ENCODE measurements at places on chromosomes 11 and 22. TPM values are rescaled to one million over a fixed set of nuclear protein-coding genes. Genes with fewer than 3 reads are reported as not detected.

DNA sequence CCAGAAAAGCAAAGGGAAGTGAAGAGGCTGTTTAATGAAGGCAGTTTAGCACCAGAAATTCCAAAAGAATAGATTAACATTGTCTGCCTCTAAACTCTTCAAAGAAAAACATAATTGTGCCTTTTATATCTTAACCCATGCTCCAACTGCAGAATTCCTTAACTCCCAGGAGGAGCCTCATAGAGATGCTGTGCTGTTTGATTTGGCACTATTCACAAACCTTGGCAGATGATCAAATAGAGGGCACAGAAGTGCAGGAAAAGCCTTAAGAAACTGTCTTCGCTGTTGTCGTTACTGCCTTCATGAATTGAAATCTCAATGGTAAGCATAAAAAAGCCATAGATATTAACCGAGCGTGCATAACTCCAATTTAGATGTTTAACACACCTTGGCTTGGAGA, 124.1 kb upstream of the MPPED2 start:
- DNase-seq, result no peak

DNA sequence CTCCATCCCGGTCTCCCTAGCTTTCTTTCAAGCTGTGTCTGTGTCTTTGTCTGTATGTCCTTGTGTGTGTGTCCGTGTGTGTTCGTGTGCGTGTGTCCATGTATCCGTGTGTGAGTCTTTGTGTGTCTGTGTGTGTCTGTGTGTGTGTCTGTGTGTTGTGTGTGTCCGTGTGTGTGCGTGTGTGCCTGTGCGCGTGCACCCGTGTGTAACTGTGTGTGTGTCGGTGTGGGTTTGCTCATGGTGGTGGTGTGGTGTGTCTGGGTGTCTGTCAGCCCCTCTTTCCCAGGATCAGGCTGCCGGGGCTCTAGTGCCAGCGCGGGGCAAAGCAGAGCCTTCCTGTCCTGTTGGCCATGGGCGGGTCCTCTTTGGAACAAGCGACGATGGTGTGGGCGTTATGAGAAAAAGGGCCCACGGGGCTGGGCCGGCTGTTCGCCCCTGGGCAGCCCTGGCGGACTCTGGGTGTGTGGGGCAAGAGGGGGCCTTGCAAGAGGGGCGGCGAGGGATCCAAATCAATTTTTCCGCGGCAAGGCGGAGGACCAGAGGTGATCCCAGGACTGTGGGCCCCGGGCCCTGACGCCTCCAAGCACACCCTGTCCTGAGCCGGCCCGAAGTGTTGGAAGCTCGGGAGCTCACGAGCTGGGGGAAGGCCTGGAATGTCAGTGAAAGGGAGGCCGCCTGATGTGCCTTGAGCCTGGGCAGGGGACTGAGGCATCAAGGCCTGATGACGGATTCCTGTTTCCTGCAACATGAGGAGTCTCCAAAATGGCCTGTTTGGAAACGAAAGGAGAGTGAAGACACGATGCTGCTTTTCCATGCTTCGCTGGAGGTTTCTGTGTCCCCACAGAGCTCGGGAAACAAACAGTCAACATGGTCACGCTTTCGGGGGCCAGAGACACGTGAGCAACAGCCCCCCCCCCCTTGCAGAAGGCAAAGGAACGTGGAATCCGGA, 3929.2 kb upstream of the OR11H1 start:
- DNase-seq, result no peak

DNA sequence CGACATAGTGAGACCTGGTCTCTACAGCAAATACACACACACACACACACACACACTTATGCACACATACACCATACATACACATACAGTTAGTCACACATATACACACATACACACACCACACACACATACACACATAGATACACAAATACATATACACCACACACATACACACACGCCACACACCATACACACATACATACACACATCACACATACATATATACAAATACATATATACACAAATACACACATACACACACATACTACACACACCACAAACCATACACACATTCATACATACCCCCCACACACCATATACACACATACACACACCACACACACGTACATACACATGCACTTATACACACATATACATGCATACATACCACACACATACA, 57.7 kb downstream of the MICAL2 start:
- no peak for DNase-seq

GRCh38 chr22:45069925-45070324, 60.1 kb upstream of the PHF21B start:
- DNase-seq, result peak; percentile 41

GRCh38 chr22:50691521-50691920, 18.9 kb downstream of the SHANK3 start:
- peak; percentile 41 for DNase-seq

GRCh38 chr11:97683733-97684132, 1293.9 kb downstream of the JRKL start:
- DNase-seq, result peak; percentile 47

GRCh38 chr22:43110927-43111623, 525 bp downstream of the BIK start:
- DNase-seq, result no peak

DNA sequence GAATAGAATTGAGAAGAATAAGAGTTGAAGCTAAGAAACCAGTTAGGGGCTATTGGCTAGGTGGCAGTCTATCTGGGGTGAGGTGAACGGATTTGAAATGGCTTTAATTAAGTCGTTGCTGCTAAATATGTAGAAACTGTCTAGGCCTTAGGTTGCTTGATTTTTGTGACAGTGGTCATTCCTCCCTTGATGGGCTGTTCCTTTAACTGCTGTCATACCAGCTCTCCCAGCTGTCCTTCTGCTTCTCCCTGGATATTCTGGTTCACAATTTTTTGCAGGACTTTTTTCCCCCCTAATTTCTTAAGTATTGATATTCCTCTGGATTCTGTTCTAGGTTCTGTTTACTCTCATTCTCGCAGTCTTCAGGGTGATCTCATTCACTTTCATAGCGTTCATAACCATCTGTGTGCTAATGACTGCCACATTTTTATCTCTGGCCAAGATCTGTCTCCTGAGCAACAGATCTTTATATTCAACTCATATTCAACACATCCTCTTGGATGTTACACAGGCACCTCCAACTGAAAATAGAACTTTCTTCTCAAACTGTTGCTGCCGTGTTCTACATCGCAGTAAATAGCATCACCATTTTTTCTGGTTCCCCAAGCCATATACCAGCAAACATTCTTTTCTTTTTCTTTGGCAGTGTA, 134.1 kb downstream of the UVRAG start:
- no peak for DNase-seq

- no peak for DNase-seq
Observed at GRCh38 chr22:36068776-36069344, 40.2 kb upstream of the RBFOX2 start.

DNA sequence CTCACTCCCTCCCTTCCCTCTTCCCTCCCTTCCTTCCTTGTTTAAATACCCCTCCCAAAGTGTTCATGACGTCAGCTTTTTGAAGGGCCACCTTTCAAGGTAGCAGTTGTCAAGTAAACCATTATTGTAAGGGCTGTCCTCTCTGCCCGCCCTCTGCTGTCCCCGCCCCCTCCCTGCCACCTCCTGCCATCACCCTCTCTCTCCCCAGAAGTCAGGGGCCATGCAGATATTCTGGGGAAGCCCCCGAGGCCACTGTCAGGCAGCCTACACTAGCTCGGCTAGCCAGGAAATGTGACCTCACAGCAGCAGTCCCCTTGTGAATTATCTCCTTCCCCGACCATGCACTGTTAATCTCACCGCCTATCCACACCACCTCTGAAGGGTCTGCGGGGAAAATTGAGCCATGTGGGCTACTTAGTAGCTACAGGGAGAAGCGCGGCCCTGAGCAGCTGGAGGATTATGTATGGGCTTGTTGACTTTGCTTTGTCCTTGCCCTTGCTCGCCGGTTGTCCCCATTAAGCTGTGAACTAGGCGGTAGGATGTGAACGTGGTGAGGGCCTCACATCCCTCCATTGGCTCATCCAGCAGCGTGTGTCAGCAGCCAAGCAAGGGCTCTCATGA, 42.1 kb upstream of the ATXN10 start:
- no peak for DNase-seq

GRCh38 chr11:113387605-113388211, at the start of gene ANKK1:
Gene ANKK1 (plus strand): TSS chr11:113387779. CDS start chr11:113387885, 106 bp downstream.
- DNase-seq, result no peak

DNA sequence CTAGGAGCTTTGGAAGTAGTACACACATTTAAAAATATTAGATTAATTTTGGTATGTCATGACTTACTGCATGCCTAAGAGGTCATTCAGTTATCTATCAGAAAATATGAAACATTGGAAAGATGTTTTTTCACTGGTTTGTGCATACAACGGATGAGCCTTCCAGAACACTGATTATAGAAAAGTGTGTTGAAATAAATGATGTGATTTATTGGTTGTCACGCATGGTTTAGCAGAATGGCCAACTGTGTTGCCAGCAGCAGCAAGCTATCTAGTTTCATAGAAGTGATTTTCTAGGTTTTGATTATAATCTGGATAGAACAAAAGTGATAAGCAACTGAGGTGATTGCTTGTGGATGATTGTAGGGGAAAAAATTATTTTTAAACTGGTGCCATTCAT, 53.6 kb downstream of the DDX10 start:
- DNase-seq, result no peak

- DNase-seq, result peak; percentile 85
Observed at GRCh38 chr11:103923451-103923931, 112.9 kb upstream of the DDI1 start.

- DNase-seq, result peak; percentile 43
Observed at GRCh38 chr11:125464270-125464662, 31.8 kb downstream of the FEZ1 start.

- DNase-seq, result no peak
Observed at GRCh38 chr11:67732045-67732787, 57.8 kb upstream of the ALDH3B2 start.

DNA sequence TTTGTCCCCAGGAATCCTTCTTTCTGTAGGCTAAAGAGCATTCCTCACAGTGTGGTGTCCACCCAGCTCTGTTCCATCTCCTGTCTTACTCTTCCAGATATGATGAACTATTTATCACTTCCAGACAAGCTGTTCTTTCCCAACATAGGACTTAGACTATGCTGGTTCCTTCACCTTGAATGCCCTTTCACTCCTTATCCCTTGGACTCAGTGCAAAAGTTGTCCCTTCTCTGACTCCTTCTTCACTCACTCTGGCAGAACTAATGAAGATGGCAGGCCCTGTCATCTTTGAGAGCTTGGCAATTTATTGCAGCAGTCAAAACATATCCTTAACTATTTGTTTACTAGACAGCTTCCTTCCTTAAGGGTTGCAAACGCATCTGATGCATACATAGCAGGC, 3.5 kb upstream of the OSBP2 start:
- DNase-seq, result no peak

DNA sequence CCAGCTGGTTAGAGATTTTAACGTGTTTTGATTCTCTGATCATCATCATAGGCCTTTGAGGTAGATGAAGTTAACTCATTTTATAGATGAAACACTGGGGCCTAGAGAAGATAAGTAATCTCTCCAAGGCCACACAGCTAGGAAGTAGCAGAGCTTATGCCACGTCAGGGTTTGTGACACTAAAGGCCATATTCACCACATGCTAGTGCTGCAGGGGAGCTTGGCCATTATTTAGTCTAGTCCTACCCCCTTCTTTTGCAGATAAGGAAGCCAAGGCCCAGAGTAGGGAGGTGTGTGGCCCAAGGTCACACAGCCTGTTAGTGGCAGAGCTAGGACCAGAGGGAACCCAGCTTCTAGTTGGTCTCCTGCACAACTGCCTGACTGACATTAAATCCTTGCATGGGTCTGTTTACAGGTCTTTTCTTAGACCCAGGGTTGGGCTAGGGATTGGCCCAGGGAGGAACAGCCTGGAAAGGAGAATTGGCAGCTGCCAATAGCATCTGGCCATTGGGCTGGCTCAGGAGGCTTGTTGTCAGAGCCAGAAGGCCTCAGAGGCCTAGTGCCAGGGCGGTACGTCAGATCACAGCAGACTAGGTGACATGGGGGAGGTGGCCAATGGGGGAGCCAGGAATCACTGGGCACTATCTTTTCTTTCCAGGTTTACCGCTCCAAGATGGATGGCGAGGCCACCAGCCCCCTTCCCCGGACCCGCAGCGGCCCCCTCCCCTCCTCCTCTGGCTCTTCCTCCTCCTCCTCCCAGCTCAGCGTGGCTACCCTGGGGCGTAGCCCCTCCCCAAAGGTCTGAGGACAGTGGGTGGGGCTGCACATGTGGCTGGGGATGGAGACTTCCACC, 36.0 kb downstream of the PHLDB1 start:
- DNase-seq, result no peak

Gene BBOX1
- not detected for total RNA-seq

Gene MMP26
- total RNA-seq, result not detected

Gene FXYD2
- not detected for total RNA-seq

Gene RABL2B
- total RNA-seq, result 9.8 TPM

Gene SCUBE2
- 0.37 TPM for total RNA-seq

Gene TMEM191C
- total RNA-seq, result not detected

Gene MS4A13
- total RNA-seq, result not detected

Gene AP5B1
- 13.0 TPM for total RNA-seq

Data from M059J (cell line).